ENCODE measurements at places on chromosomes 12 and 14. TPM values are rescaled to one million over a fixed set of nuclear protein-coding genes. Genes with fewer than 3 reads are reported as not detected.
A peak's percentile ranks its signal among the peaks of the same experiment; 100 is the strongest.

- no peak for DNase-seq
Measured at GRCh38 chr12:92702754-92703679, at the start of gene PLEKHG7. Gene PLEKHG7 (plus strand): TSS chr12:92702989. CDS start chr12:92706632, 3,643 bp downstream.

GRCh38 chr12:29024117-29024516, 125.0 kb upstream of the FAR2 start:
- no peak for DNase-seq

DNA sequence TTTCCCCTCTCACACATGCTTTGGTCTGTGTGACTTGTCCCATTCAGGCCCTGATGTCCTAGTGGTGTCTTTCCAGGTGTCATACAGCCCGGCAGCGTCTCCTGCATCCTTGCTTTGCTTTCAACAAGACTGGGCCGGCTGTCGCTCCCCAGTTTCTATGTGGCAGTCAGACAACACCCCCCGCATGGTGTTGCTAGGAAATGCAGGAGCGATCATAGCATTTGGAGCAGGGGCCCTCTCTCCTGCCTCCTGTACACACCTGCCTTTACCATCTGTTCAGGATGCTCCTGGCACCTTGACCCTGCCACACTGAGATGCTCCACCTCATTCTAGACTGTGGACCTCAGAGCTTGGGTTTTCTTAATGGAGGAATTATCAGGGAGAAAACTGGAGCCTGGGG, 29.5 kb downstream of the CACNA1C start:
- no peak for DNase-seq

- DNase-seq: no peak
Measured at GRCh38 chr12:115199831-115200230, 515.9 kb upstream of the TBX3 start.

- DNase-seq: no peak
Measured at GRCh38 chr14:29820785-29821184, 106.9 kb downstream of the PRKD1 start.

DNA sequence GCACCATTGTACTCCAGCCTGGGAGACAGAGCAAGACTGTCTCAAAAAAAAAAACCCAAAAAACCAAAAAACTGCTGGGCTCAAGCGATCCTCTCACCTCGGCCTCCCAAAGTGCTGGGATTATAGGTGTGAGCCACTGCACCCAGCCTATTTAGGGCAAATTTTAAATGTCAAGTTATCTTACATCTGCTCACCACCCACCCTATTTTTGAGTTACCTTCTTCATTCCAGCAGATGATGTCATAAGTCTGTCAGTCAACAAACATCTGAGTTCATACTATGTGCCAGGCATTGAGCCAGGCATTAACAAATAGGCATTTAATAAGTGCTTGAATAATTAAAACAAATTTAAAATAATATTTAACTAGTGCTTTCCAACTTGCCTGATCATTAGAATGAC, 21.5 kb downstream of the BATF start:
- no peak for DNase-seq

DNA sequence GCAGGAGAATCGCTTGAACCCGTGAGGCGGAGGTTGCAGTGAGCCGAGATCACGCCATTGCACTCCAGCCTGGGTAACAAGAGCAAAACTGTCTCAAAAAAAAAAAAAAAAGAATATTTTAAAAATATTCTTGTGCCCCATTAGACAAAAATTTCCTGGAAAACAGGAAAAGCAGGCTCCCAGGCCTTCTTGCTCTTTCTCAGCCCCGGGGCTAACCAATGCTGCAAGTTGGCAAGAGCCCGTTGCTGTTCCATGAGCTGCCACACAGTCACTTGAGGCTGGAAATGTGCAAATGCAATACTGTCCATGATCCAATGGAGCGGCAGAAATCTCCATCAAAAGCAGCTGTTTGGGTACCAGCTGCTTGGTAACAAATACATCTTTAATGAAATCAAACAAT, 994.7 kb downstream of the VRK1 start:
- no peak for DNase-seq

GRCh38 chr12:113262710-113263109, 41.4 kb downstream of the TPCN1 start:
- DNase-seq: no peak

DNA sequence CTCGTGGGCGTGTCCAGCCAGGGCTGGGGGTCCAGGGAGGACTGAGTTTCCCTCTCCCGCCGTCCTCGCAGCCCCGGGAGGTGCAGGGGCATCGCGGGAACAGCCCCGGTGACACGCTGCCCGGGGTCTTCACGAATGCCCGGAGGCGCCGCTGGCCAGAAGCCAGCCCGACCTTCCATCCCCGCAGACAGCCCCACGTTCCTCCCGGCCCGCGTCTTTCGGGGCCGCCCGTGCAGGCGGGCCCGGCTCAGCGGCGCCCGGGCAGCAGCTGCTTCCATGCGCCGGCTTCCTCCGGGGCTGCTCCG, 827 bp upstream of the TEDC1 start:
- no peak for DNase-seq

- DNase-seq: no peak
Measured at GRCh38 chr12:126734710-126735109, 1532.3 kb upstream of the TMEM132C start.

DNA sequence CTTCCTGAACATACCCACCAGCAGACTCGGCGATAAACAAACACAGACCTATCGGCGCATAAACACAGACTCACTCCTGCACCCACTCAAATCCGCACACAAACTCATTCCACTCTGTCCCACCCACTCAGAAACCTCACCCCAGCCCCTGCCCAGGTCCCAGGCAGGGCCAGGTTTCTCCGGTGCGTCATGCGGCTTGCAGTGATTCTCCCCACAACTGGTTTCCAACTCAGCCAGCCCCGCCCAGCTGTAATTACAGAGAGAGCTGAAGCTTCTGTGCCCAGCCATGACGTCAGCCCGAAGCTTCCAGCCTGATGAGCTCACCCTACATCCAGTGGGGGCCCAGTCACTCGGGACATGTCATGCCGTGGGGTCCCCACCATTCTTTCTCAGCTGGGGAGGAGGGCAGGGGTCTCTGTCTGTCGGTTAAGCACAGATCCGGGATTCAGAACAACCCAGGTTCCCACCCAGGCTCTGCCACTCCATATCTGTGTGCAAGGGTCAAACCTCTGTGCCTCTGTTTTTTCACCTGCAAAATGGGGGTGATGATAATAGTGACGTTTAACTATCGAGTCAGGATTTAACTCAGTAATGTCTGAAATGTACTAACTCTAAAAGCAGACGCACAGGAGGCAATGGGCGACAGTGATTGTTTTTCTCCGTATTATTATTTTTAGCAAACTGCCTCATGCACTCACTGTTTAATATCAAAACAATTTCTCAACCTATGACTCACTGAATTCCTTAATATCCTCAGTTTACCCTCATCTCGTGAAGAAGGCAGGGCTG, 2.3 kb upstream of the HSPB8 start:
- peak; percentile 64 for DNase-seq

GRCh38 chr12:111757361-111758119, 9.2 kb upstream of the ALDH2 start:
- no peak for DNase-seq

DNA sequence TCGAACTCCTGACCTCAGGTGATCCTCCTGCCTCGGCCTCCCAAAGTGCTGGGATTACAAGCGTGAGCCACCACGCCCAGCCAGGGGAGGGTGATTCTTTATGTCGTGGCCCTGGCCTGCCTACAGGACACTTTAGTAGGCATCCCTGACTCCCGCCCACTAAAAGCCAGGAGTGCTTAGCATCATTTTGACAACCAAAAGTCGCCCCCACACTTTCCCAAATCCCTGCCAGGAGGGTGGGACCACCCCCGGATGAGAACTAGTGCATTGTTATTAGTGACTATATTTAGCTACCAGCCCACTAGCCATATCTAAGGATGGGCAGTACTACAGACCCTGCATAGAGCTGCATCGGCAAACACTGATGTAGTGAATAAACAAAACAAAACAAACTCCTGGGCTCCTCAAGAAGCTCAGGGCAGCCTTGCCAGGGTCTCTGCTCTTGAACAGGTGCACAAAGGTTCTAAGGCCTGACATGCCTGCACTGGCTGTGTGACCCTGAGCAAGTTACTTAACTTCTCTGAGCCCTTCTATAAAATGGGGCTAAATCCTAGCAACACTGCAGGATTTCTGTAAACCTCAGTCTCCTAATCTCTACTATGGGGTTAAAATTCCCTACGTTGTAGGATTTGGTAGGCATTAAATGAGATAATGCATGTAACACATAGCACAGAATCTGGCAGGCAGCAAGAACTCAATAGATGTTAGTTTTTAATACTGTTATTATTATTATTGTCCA, 2.2 kb downstream of the CAMKK2 start:
- DNase-seq: no peak

- DNase-seq: no peak
Measured at GRCh38 chr12:49878021-49878420, 25.7 kb downstream of the FAIM2 start.

GRCh38 chr12:13405961-13406703, 209.6 kb downstream of the EMP1 start:
- no peak for DNase-seq

GRCh38 chr14:96189281-96189711, 15.3 kb upstream of the BDKRB2 start:
- DNase-seq: no peak

- no peak for DNase-seq
Measured at GRCh38 chr12:18752947-18753346, 15.0 kb downstream of the CAPZA3 start.

GRCh38 chr12:131854861-131855476, 26.8 kb downstream of the MMP17 start:
- DNase-seq: no peak

- DNase-seq: no peak
Measured at GRCh38 chr12:113248051-113248825, 27.0 kb downstream of the TPCN1 start.

- no peak for DNase-seq
Measured at GRCh38 chr12:130286041-130286440, 51.6 kb upstream of the PIWIL1 start.

DNA sequence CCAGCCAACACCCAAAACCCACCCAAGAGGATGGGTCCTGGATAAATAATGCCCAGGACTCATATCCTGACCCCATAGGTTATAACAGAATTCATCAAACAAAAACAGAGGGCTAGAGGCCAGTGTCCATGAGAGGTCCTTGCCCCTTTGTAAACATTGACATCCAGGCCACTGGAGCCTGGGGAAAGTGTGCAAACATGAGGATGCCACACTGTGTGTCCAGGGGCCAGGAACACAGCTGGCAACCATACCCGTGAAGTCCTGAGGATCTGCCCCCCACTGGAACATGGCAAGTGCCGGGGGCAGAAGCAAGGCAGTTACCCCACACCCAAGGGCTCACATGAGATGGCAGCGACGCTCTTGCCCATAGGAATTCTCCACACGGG, 4.2 kb upstream of the KMT2D start:
- no peak for DNase-seq

GRCh38 chr12:54185919-54186318, 2.9 kb downstream of the SMUG1 start:
- DNase-seq: no peak

DNA sequence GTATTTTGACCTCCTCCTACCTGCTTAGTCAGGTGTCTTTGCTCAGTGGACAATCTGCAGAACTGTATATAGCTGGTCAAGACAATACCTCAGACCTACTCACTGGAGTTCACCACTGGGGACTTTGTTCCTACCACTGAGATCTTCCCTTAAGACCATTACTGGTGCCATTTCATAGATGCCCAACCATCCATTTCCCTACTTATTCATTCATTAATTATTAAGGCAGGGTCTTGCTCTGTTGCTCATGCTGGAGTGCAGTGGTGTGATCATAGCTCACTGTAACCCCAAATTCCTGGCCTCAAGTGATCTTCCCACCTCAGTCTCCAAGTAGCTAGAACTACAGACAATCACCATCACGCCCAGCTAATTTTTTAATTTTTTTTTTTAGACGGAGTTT, 22.8 kb upstream of the CRADD start:
- DNase-seq: no peak

DNA sequence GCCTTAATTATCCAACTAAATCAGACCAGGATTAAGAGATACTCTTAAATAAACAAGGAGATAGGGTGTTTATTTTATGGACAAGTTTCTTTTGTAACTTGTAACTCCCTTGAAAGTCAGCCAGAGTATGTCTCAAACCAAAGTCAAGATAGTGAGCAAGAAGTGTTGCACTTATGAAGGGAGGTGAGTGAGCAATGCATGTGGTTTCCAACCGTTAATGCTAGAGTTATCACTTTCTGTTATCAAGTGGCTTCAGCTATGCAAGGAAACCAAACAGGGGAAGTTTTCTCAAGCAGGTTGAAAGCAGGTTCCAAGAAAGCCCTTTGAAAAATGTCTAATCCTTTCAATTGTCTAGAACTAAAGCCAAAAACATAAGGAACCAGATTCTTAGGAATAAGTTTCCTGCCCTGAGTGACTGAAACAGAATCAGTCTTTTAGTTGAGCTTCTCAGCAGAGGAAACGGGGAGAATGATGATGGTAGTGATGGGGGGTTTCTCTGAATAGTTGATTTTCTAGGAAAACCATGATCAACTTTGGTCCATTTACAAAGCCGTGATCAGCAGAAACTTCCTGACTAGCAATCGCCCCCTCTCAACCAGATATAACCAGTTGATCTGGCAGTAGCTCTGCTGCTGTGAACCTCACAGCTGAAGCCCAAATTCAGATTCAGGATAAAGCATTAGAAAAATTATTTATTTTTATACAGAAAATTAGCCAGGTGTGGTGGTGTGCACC, 128.4 kb downstream of the DAD1 start:
- no peak for DNase-seq

- no peak for DNase-seq
Measured at GRCh38 chr14:72925815-72926291, 411 bp upstream of the DCAF4 start.

- DNase-seq: no peak
Measured at GRCh38 chr14:95191445-95192199, 34.3 kb upstream of the DICER1 start.

DNA sequence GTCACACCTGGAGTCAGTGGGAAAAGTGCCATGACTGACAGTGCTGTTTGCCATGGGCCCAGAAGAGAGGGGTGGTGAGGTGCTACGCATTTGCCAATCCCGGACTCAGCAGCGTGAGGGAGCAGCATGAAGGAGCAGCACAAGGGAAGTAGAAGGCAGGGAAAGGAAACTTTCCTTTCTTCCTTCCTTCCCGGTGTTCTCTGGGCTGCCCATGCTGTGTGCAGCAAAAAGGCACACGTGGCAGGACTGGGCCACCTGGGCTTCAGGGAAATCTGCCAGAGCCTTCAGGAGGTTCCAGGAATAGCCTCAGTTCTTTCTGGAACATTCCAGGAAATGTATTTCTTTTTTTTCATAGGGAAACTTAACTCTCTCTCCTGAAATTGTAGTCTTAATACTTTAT, 23.0 kb downstream of the TRIM9 start:
- DNase-seq: no peak

Gene NELL2
- 1.1 TPM for total RNA-seq

Gene ASPG
- not detected for total RNA-seq

Gene KRT81
- total RNA-seq: 0.84 TPM

Gene PMEL
- 5.8 TPM for total RNA-seq

Gene DIP2B
- total RNA-seq: 32.3 TPM

Gene PLEKHH1
- 27.6 TPM for total RNA-seq

Gene SRRM4
- 0.02 TPM for total RNA-seq

Gene BICDL1
- total RNA-seq: 18.2 TPM

Gene PLEKHG7
- total RNA-seq: not detected

Gene CARMIL3
- 0.71 TPM for total RNA-seq

Gene NID2
- total RNA-seq: 0.84 TPM

Gene SLC8A3
- not detected for total RNA-seq

All from HCT116 (cell line).